Naive thymus-derived CD4-positive, alpha-beta T cell (primary cell): ENCODE measurements at places on chromosomes 1 and 21.

GRCh38 chr1:85836736-85837135 is 128.5 kb upstream of the ZNHIT6 start:
- DNase-seq: no peak

GRCh38 chr1:28890435-28890834 is 23.9 kb upstream of the EPB41 start:
- no peak for DNase-seq

- no peak for DNase-seq
Measured at GRCh38 chr1:228782662-228783417, 47.6 kb downstream of the RHOU start.

DNA sequence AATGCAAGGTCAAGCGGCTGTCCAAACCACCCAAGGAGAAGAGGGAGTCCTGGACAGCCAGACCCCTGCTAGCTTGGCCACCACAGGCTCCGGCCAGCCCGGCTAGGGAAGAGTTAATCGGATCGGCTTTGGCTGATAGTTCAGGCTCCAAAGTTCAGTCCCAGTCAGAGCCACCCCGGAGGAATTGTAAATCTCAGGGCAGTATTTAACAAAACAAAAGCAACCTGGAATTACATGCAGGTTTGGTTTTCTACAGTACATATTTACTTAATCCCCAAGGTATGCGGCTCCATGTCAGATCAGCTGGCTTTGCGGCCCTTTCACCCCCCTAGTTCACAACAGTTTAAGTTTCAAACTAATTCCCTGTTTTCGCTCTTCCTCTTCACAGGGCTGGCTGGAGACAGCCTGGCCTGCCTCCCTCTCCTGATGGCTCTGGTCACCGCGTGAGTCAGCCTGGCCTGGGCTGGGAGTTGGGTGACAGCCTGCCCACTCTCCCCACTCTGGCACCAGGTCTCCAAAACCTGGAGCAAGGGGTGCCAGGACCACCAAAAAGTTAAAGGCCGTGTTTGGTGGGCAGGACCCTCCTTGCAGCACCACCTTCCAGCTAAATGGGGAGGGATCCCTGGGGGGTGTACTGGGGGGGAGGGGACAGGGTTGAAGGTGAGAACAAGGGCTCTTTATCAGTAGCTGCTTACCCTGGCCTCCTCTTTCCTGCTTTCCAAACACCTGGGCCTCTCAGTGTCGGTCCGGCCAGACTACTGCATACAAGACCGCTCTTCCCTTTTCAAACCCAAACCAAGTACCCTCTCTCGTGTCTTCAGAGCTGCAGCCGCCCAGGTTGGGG is 1.9 kb downstream of the DHRS3 start:
- DNase-seq: no peak

DNA sequence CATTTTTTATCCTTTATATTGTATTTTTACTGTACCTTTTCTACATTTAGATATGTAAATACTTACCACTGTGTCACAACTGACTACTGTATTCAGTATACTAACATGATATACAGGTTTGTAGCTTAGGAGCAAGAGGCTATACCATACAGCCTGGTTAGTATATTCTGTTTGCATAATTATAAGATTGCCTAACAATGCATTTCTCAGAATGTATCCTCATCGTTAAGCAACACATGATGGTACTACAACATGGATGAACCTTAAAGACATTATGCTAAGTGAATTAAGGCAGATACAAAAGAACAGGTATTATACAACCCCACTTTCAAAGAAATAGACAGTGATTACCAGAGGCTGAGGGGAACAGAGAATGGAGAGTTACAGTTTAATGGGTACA is 62.7 kb downstream of the RUSC1 start:
- no peak for DNase-seq

- DNase-seq: no peak
Measured at GRCh38 chr21:30880914-30881313, 466 bp downstream of the KRTAP11-1 start.

GRCh38 chr1:244271691-244272308 is 179.9 kb downstream of the ADSS2 start:
- no peak for DNase-seq

DNA sequence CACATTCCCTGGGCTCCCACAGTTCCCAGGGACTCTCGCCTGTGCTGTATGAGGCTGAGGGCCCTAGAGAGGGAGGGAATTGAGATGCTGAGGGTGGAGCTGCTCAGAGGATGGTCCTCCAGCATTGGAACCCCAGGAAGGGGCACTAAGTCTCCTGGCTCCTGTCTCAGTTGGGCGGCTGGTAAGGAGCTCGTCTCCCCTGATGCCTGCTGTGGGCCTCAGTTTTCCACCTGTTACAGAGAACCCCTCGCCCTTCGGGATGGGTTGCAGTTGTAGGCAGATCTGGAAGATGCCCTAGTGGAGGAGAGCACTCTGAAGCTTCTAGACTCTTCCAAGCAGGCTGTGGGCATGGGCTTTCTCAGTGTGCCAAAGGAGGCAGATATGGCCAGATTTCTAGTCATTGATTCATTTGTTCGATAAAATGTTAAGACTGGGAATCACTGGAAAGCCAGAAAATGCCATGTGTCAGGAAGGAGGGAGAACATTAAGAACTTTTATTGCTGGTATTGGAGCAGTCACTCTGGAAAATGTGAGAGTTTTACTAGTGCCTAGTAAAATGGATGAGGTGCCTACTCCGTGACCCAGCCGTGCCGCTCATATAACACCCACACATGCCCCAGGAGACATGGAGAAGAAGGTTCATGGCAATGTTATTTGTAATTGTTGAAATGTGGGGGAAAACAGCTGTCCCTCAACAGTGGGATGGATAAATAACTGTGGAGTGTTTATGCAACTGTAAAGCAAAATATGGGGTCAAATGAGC is 828 bp upstream of the MYBPH start:
- DNase-seq: no peak
